ENCODE measurements at places on chromosomes 1 and 21.

DNA sequence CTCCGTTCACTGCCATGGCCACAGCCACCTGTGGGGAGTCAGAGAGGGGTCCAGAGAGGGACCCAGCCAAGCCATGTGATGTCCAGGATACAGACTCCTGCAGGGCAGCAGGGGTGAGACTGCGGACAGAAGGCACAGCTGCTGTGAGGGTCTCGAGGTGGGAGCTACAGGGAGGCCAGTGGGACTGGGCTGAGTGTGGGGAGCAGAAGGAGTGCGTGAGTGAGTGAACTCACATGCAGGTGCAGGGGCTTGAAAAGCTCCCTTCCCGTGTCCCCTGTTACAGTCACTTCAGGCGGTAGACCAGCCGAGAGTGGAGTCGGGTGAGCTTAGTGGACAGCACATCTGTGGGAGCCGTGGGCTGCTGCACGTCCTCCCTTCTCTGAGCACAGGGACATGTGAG, 42.4 kb downstream of the S100B start:
- no peak for DNase-seq

GRCh38 chr1:226700861-226701260, 38.2 kb downstream of the ITPKB start:
- DNase-seq: no peak

- DNase-seq: no peak
These were observed 59.1 kb downstream of the KCND3 start for GRCh38 chr1:111930356-111930755.

GRCh38 chr1:224182057-224182865, 779 bp upstream of the DEGS1 start:
- DNase-seq: peak; percentile 67

- no peak for DNase-seq
These were observed 17.7 kb downstream of the CLDN17 start for GRCh38 chr21:30148906-30149305.

- no peak for DNase-seq
These were observed 5.1 kb upstream of the OLIG1 start for GRCh38 chr21:33064623-33065390.

- DNase-seq: no peak
These were observed 38.7 kb downstream of the ETNK2 start for GRCh38 chr1:204112876-204113730.

- no peak for DNase-seq
These were observed 40.7 kb downstream of the MATN1 start for GRCh38 chr1:30682396-30683275.

DNA sequence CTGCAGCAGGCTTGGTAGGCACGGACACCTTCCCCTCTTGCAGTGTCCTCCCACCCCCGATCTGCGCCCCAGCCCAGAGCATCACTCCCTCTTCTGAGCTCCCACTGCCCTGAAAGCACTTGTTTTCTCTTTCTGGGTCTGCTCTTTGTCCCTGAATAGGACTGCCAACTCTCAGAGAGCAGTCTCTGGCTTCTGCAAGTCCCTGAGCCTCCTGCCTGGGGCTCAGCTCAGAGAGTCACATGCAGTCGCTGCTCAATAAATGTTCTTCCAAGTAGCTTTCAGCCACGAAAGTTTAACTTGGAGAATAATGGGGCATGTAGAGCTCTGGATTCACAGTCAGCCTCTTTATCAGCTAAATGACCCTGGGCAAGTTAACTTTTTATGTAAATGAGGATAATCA, 205.6 kb downstream of the HIVEP3 start:
- DNase-seq: no peak

DNA sequence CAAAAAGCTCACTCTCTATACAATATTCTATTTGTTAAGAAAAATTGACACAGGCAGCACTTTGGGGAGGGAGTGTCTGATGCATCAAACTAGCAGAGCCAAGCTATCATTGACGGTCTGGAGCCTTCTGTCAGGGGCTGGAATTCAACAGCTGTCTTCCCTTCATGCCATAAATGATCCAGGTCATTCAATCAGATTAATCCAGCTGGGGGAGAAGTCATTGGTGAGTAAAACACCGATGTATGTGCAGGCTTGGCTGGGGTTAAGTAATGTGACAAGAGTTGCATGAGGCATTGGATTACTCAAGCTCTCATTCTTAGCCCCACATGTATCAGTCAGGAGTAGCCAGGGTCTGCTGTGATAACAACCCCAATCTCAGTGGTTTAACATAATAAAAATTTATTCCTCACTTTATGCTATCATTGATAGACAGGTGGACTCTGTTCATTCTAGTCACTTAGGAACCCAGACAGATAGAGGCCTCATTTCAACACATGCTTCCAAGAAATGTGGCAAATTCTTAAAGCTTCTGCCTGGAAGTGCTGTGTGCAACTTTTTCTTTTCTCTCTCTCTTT, 118.1 kb upstream of the GADD45A start:
- no peak for DNase-seq

DNA sequence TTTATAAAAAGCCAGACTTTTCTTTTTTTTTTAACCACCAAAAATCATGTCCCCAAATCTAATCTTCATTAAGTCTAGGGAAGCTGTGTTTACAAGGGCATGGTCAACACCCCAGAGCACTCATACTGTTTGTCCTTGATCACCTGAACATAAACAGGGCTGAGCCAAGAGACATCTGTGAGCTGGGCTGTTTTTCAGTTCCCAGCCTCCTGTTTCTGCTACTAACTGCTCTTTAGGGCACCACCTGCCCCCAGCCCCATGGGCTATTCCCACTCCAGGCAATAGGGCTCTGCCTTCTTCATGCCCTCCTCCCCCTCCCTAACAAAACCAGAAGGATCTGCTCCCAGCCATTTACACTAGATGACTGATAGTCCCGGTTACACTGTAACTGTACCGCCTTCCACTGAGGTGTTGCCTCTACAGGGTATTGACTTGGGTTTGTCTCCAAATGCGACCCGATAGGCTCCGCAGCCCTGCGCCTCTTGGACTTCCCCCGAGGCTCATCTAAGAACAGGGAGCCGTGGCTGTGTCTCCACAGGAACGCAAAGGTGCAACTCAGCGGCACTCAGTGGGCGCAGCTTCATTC, 11.7 kb upstream of the SLC26A9 start:
- no peak for DNase-seq

DNA sequence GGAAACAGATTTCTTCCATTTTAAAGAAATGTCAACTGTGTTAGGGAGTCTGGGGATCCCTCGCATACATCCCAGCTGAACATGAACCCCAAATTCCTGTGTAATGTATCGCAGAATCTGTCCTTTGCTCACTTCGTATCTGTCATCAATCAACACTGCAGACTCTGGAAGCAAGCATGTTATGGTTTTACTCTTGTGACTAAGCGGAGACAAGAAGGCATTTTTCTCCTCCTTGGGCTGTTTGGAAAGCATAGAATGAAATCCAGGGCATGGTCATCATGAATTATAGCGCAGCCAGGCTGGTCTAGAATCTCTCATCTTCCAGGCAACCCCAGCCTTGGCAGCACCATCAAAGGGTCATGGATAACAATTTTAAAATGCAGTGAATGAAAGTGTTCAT, 290.2 kb downstream of the KIF26B start:
- DNase-seq: no peak

DNA sequence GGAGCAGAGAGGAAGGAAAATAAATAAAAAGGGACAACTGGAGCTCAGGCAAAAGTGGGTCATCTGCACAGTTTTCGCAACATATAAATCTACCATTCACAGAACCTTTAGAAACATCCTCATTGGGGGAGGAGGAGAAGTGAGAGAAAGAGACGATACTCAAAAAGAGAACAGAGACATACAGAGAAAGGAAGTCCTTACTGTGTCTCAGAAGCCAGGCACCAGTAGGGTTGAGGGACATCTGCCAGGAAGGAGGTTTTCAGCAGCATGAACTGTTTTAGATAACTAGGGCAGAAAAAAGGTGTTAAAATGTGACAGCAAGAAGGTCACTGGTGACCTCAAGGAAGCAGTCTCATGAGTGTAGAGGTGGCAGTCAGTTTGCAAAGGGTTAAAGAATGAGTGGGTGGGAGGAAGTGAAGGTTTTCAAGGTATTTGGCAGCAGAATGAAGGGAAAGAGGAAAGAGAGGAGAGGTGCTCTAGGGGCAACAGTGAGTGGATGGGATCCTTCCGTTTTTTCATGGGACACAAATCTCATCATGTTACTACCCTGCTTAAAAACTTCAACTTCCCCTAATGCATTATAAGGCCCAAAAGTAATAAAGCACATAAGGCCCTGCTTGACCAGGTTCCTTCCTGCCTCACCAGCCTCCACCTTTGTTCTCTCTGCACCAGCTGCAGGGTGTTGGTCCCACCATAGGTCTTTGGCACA, 9.5 kb downstream of the JAK1 start:
- peak; percentile 56 for DNase-seq

GRCh38 chr1:155454096-155454495, 108.5 kb downstream of the ASH1L start:
- DNase-seq: no peak

DNA sequence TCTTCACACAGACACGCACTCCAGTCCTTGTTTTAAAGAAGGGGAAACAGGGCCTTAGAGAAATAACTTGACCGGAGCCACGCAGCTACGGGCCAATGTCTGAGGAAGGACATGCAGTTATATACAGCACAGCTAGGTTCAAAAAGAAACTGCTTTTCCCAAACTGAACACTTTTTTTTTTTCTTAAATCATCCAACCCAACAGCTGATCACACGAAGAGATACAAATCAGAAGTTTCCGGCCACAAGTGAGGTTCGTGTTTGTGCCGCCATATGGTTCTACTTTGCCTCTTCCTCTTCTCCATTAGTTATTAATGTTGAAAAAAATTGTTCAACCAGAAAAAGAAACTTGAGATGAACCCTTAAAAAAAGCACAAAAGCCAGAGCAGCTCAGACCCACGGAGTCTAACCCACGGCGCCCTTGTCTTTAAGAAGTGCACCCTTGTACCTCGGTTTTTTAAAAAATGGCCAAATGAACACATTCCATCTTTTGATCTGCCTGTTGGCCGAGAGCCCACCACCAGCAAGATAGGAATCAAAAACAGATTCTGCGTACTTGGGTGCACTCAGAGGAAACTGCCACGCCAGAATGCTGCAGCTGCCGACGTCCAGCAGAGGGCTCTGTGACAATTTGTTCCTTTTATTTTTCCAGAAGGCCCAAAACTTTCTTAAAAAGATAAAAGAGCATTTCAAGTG, 78.9 kb downstream of the SLC66A1 start:
- peak; percentile 71 for DNase-seq

DNA sequence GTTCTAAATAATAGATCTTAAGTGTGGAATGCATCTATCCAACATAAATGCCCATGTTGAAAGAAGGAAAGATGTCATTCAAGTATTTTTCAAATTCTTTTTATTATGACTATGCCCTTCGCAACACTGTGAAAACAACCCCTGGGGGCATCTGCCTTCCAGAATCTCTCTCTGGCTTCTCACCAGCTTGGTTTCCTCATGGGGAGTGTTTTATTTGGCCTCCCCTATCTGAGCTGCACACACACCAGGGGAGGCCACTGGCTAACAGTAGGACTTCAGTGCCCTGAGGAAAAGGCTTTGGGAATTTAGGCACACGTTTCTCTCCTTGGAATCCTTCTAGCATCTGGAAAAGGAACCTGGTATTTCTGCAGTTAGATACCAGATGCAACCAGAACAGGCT, 130.6 kb downstream of the EDEM3 start:
- no peak for DNase-seq

GRCh38 chr1:85375493-85375892, 89.5 kb downstream of the DDAH1 start:
- no peak for DNase-seq

DNA sequence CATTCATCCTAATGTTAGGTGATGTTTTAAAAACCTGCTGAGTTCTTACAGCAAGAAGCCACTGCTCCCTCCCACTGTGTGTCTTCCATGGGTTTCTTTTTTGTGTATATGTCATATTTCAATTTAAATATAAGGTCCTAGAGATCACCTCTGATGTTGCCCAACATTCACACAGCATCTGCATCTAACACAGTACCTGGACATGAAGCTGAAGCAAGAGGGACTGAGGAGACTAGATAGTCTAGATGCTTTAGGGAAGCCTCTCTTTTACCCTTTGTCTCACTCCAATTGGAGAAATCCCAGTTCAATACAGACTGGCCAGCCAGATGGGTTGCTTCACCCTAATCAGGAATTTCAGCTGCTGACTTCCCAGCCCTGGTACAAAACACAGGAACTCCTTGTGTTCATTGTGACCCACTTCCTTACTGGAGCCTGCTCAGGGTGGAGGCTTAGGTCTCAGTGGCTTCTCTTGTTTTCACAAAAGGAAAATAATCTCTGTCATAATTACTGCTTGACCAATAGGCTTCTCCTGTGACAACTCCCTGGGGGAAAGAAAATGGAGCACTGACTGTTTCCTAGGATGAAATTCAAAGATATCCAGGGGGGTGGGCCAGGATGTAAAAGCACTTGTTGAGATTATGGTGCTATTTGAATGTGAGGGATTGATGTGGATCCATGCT, 17.3 kb downstream of the BTG2 start:
- no peak for DNase-seq

DNA sequence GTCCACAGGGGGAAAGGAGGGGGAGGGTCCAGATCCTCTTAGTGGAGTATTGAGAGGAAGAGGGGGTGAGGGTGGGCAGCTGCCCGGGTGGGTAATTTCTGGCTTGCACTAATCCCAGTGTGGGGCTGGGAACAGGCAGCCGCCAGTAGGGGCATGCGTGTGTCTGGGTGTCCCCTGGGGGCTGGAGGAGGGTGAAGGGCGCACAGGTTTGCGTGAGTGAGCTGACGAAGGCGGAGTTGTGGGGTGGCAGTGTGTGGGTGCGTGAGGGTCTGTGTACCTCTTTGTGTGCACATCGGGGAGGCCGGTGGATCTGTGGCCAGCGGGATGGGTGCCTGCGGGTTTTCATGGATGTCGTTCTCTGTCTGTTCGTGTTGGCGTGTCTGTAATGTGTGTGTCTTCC, 97.3 kb downstream of the PAX7 start:
- no peak for DNase-seq

DNA sequence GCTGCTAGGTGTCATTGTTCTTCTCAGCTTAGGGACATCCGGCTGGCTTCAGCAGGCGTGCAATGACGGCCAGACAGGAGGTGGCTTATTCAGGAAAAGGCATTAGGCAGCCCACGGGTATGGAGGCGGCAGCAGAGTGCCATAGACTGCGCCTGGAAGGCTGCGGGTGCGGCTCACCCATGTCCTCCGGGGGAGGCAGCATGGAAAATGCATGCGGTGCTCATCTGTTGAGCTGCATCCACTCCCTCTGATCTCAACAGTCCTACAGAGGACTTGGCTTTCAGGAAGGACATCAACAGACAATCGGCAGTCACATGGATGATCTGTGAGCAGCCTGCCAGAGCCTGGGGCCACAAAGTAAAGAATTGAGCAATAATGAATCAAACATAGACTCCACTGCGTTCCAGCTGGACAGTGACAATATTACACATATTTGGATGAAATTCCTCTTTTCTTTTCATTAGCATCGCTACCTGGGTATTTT, 42.9 kb downstream of the UMODL1 start:
- no peak for DNase-seq

GRCh38 chr1:79679916-79680315, 673.4 kb upstream of the ADGRL4 start:
- DNase-seq: no peak

GRCh38 chr1:27785781-27786455, 12.9 kb downstream of the STX12 start:
- no peak for DNase-seq

- no peak for DNase-seq
These were observed 115.4 kb upstream of the EDN2 start for GRCh38 chr1:41599912-41600311.

- no peak for DNase-seq
These were observed 106.6 kb downstream of the ACTL8 start for GRCh38 chr1:17861685-17862084.

- DNase-seq: no peak
These were observed 490.5 kb upstream of the CHRM3 start for GRCh38 chr1:238895911-238896310.
